Mammary epithelial cell (primary cell): ENCODE measurements at places on chromosomes 1 and 21. TPM values are rescaled to one million over a fixed set of nuclear protein-coding genes. Genes with fewer than 3 reads are reported as not detected.

The KCNE2 gene
- total RNA-seq, result not detected in 2 replicates

The CATSPERE gene
- 1.1 and 1.3 TPM in 2 replicates for total RNA-seq

The CD52 gene
- total RNA-seq, result not detected in 2 replicates

The PLA2G2E gene
- total RNA-seq, result not detected in 2 replicates

The C4BPB gene
- total RNA-seq, result not detected

The SPRR1A gene
- not detected for total RNA-seq

The SSR2 gene
- total RNA-seq, result 158 and 197 TPM in 2 replicates

The HNRNPCL1 gene
- not detected in 2 replicates for total RNA-seq

The CAMK2N1 gene
- 74.6 and 105 TPM in 2 replicates for total RNA-seq

The SYT14 gene
- total RNA-seq, result 13.4 and 14.1 TPM in 2 replicates

The DCDC2B gene
- total RNA-seq, result not detected in 2 replicates

The OR6N1 gene
- total RNA-seq, result not detected in 2 replicates

The PHACTR4 gene
- total RNA-seq, result 34.1 and 42.8 TPM in 2 replicates

The OR2T2 gene
- total RNA-seq, result not detected in 2 replicates

The EVA1B gene
- total RNA-seq, result 10.0 and 12.1 TPM in 2 replicates

The HHAT gene
- 1.8 and 2.7 TPM in 2 replicates for total RNA-seq

The FCMR gene
- total RNA-seq, result 3.8 and 5.0 TPM in 2 replicates

The TTC39A gene
- 1.0 TPM for total RNA-seq

The DFFA gene
- total RNA-seq, result 71.8 and 88.3 TPM in 2 replicates

The IVL gene
- 4.9 and 19.1 TPM in 2 replicates for total RNA-seq

The KIF17 gene
- total RNA-seq, result 0.83 TPM
